ENCODE measurements at places on chromosomes 2 and 18.

DNA sequence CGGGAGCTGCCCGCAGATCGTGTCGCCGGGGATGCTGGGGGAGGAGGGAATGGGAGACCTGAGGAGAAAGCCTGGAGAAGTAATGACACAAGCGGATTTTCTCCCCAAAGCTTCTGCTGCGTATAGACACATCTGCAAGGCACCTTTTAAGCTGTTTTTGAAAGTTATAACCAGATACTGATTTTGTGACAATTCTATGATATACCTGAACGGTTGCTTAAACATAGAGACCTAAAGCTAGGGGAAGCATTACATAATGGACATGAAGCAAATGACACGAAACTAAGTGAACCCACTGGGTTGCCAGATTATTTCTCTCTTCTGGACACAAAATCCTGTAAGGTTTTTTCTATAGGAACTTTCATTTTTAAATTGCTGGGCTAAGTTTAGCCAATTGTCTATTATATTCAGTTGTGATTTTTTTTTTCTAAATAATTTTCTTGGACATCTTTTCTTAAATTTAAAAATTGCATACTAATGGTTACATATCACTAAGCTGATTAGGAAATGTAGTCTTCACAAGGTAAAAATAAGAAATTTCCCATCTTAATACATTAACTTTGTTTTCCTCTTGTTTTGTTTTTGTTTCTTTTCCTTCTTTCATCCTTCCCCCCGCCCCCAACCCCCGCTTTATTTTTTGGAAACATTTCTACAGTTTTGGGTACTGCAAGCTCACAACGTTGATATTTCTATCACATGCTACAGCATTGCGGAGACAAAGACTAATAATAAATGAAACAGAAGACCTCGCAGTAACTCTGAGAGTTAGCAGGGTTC lies 1.3 kb downstream of the OSBPL6 start:
- no peak for DNase-seq

DNA sequence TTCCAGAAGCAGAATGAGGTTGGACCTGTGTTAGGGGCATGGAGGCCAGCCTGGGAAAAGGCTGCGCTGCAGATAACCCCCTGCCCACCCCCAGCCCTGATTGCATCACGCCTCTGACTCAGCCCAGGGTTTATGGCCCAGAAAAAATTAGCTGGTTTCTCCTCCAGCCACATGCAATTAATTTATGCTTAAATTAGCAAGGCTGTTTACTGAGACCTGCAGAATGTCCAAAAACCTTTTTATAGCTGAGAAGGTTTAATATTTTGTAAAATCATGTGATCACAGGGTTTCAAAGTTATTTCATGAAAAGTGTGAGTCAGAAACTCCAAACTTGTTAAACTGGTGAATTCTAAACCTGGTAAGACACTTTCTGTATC lies 123.1 kb upstream of the HDAC4 start:
- DNase-seq, result no peak

- DNase-seq, result no peak
Observed at GRCh38 chr2:121429927-121430520, 100.7 kb upstream of the RNU4ATAC start.

DNA sequence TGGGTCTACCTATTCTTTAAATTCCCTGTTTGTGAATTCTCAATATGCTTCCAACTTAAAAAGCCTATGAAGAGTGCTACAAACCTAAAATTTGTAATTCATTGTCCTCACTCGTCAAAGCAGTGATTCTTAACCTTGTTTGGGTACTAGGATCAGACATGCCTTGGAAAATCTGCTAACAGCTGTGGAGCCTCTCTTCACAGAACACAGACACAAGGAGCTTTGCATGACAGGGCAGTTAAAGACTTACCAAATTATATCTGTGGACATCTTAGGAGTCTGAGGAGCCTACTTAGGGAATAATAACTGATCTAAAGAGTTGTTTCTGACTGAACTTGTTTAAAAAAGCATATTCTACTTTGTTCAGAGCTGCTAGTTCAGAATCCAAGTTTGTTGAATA lies 38.1 kb downstream of the TMEM87B start:
- no peak for DNase-seq

- DNase-seq, result no peak
Observed at GRCh38 chr2:27645197-27645596, 16.3 kb downstream of the GPN1 start.

- no peak for DNase-seq
Observed at GRCh38 chr2:119196301-119197125, 27.1 kb upstream of the STEAP3 start.

GRCh38 chr18:68623342-68623741 lies 91.6 kb downstream of the TMX3 start:
- no peak for DNase-seq

GRCh38 chr18:37871561-37871960 lies 306.0 kb upstream of the CELF4 start:
- DNase-seq, result no peak

- DNase-seq, result no peak
Observed at GRCh38 chr18:54812885-54813284, 15.4 kb upstream of the RAB27B start.

- DNase-seq, result no peak
Observed at GRCh38 chr2:42545841-42546390, 22.5 kb upstream of the MTA3 start.

GRCh38 chr2:10733980-10734379 lies 12.6 kb downstream of the ATP6V1C2 start:
- no peak for DNase-seq

DNA sequence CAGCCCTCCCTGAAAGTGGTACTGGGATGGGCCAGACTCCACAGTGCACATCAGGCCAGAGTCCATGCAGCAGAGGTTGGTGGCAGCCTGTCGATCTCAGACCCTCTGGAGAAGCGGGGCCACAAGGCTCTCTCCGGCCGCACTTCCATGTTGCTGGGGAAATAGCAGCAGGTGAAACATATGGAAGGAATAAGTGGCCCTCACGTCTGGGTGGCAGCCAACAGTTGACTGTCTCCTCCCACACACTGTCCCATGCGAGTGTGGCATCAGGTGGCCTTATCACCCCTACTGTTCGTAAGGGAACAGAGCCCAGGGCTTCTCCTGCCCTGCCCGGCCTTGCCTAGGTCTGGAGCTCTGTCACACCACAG lies 58.1 kb upstream of the FOSL2 start:
- DNase-seq, result no peak

DNA sequence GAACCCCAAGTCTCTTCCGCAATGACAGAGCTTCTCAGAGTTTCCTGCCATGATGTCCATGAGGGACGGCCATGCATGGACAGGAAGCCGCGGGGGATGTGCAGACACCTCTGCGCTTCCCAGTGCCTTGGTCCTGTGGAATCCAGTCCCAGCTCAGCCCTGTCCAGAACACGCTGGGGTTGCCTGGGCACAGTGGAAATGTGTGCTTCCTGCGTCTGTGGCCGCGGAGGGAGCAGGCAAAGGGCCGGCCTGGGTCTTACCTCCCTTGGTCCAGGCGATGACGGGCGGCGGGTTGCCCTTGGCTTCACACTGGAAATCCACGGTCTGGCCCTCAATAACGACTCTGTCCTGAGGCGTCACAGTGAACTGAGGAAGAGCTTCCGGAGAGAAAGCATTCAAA lies 79.6 kb downstream of the PXDN start:
- DNase-seq, result no peak

DNA sequence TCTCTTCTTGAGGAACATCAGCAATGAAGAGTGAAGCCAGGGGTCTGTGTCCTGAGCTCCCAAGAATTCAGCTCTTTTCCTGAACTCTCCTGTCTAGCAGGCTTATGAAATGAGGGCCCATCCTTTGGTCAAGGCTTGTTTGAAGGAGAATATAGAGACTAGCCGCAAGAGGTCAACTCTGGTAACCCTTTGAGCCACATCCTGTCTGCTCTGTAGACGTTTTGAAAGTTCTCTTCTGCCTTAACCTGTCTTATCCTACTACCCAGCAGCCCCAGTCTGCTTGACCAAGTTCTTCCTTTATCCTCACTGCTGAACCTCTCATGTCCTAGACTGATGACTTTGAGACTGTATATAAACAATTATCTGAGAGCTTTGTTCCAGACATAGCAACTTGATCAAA lies 5.4 kb downstream of the SEMA4F start:
- no peak for DNase-seq
